ENCODE measurements at places on chromosomes 13 and 19. TPM values are rescaled to one million over a fixed set of nuclear protein-coding genes. Genes with fewer than 3 reads are reported as not detected.

DNA sequence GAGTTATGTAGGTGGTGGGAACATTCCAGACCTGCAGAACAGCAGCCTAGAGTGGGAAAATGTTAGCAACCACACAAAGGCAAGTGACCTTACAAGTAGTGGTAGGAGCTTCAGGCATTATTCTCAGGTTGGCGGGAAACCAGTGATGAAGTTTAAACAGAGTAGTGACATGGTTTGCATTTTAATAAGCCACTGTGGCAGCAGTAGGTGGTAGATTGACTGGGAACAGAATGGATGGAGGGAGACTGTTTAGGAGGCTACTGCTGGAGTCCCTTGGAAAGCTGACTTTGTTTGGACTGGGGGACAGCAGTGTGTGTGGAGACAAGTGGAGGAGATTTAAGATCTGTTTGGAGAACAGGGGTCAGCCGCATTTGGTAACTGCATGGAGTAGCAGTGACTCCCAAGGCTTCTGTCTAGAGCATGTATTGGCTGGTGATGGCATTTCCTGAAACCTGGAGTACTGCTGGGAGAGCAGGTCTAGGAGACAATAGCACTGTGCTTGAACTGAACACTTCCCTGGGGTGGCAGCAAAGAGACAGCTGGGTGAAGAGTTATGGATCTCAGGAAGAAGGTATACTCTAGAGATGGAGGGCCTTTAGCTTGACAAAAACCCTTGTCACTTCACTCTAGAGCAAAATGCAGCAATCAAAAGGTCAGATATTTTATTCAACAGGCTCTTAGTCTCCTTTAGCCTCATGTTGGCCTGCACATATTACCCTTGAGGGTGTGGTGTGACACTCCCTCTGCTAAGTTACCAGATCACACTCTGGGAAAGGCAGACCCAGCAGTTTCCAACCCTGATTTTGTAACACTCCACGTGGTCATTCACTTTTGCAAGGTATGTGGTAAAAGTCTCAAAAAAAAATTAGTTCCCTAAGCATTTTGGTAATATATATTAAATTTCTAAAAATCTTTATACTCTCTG lies 70.3 kb downstream of the DHRS12 start:
- no peak overlapping the region for H3K4me3 ChIP-seq
- H3K36me3 ChIP-seq: 0 out of 2 replicates have a peak, but pooled peaks cover 4% of the 10 kb centered on the region
- no peaks in the 10 kb centered on the region for H3K27me3 ChIP-seq
- H3K4me1 ChIP-seq: no peaks in the 10 kb centered on the region
- no peak overlapping the region for H3K27ac ChIP-seq
- DNase-seq: peak; percentile 12

DNA sequence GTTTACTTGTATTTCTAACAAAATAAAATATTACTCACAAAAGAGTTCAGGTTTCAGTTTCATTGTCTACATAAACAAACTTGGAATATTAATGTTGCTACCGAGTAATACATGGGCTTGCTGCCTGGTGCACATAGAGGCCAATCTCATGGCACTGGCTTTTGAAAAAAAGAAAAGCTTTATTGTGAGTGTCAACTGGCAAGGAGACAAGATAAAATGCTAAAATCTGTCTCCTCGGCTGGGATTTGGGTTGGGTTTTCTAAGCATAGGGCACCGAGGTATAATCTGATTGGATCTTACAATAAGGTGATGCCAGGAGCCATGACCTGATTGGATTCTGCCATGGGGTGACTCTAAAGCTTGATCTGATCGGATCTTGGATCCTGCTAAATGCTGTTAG lies 1519.9 kb upstream of the MIR17HG start:
- no peak overlapping the region for H3K27ac ChIP-seq
- no peaks in the 10 kb centered on the region for H3K27me3 ChIP-seq
- H3K36me3 ChIP-seq: no peaks in the 10 kb centered on the region
- H3K4me1 ChIP-seq: no peaks in the 10 kb centered on the region
- H3K4me3 ChIP-seq: no peak overlapping the region

GRCh38 chr19:6865849-6866248 lies 21.5 kb upstream of the ADGRE1 start:
- no peak overlapping the region for H3K4me3 ChIP-seq
- H3K36me3 ChIP-seq: no peaks in the 10 kb centered on the region
- H3K4me1 ChIP-seq: no peaks in the 10 kb centered on the region
- no peaks in the 10 kb centered on the region for H3K27me3 ChIP-seq
- H3K27ac ChIP-seq: no peak overlapping the region

DNA sequence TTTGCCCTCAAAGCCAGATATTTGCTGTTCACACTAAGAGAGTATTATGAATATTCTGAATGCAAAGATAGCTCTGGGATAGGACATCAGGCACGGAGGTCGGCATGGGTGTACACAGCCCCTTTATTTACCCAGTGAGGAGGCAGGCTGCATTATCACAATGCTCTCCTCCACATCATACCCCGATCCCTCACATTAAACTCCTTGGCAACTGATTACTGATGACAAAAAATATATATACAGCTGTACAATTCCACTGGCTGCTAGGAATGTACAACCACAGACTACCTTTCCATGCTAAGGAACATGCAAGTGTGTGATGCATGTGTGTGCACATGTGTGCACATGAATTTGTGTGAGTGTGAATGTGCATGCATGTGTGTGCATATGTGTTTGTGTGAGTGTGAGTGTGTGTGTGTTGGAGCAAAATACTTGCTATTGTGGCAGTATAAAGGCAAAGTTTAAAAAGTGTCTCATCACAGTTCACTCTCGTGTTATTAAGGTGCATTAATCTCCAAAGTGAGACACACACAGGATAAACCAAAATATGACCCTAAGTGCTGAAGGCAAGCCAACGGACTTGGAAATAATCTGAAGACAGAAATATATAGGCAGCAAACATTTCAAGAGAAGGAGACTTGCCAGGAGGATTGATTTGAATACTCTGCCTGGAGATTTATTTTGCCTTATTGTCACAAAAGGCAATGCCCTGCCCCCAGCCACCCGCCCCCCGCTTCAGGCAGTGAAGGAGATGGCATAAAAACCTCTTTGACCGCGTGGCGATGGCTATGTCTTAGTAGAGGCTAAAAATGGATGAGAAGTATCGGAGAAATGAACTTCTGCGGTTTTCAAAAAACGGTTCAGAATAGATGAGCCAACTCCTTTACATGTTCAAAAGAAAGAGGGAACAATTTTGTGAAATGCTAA lies 274.8 kb downstream of the TSHZ3 start:
- H3K4me3 ChIP-seq: no peak overlapping the region
- no peaks in the 10 kb centered on the region for H3K27me3 ChIP-seq
- peak; percentile 11 for DNase-seq
- peaks cover 45% of the 10 kb centered on the region for H3K4me1 ChIP-seq
- no peak overlapping the region for H3K27ac ChIP-seq
- no peaks in the 10 kb centered on the region for H3K36me3 ChIP-seq

DNA sequence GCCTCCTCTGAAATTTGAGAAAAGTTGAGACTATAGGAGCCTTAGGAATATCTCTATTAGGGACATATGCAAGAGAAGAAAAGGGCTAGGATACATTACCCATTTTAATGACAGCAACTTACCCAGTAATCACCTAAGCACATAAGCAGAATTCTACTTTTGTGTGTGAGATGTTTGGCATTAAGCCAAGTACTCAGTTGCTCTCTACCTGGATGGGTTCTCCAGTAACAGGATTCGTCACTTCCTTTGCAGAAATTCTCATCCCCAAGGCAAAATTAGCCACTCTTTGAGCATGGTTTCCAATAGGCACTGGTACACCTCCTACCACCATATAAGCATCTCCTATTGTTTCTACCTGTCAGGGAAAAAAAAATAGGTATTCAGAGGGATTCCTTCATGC lies 95.1 kb downstream of the C13orf42 start:
- no peaks in the 10 kb centered on the region for H3K4me1 ChIP-seq
- DNase-seq: no peak
- no peaks in the 10 kb centered on the region for H3K27me3 ChIP-seq
- no peaks in the 10 kb centered on the region for H3K36me3 ChIP-seq
- no peak overlapping the region for H3K4me3 ChIP-seq

- H3K36me3 ChIP-seq: no peaks in the 10 kb centered on the region
- H3K27ac ChIP-seq: no peak overlapping the region
- peak; percentile 59 for DNase-seq
- peaks cover 6% of the 10 kb centered on the region for H3K4me1 ChIP-seq
- H3K27me3 ChIP-seq: peaks cover 23% of the 10 kb centered on the region
- H3K4me3 ChIP-seq: peak overlapping the region; percentile 86
These were observed 1.5 kb downstream of the MYPOP start for GRCh38 chr19:45900738-45901431.

- no peak overlapping the region for H3K4me3 ChIP-seq
- peak; percentile 30 for DNase-seq
- no peaks in the 10 kb centered on the region for H3K27me3 ChIP-seq
- peak overlapping the region; percentile 85 for H3K27ac ChIP-seq
These were observed 15.3 kb upstream of the ZNF486 start for GRCh38 chr19:20151617-20152145.

Gene LILRA1
- polyA plus RNA-seq: not detected

Gene SMIM44
- polyA plus RNA-seq: not detected

Gene ACER1
- polyA plus RNA-seq: not detected

Gene PSG7
- polyA plus RNA-seq: not detected
